ENCODE measurements at places on chromosomes 12 and 14. TPM values are rescaled to one million over a fixed set of nuclear protein-coding genes. Genes with fewer than 3 reads are reported as not detected.

Gene AMDHD1
- not detected for total RNA-seq

- DNase-seq = peak; percentile 90
Observed at GRCh38 chr12:51591016-51591901, at the start of gene SCN8A. TSS of gene SCN8A (plus strand) at chr12:51591233. CDS start at chr12:51662818, 71,585 bp downstream.

GRCh38 chr14:41362139-41362538 lies 244.5 kb upstream of the LRFN5 start:
- DNase-seq = no peak

- DNase-seq = no peak
Observed at GRCh38 chr14:59294662-59294992, 106.2 kb downstream of the DAAM1 start.

Gene AGAP2
- total RNA-seq = 45.5 TPM

Measured in glutamatergic neuron (in vitro differentiated cells).